Fibroblast of villous mesenchyme (primary cell): ENCODE measurements at places on chromosomes 1 and 21. TPM values are rescaled to one million over a fixed set of nuclear protein-coding genes. Genes with fewer than 3 reads are reported as not detected.
A peak's percentile ranks its signal among the peaks of the same experiment; 100 is the strongest.

DNA sequence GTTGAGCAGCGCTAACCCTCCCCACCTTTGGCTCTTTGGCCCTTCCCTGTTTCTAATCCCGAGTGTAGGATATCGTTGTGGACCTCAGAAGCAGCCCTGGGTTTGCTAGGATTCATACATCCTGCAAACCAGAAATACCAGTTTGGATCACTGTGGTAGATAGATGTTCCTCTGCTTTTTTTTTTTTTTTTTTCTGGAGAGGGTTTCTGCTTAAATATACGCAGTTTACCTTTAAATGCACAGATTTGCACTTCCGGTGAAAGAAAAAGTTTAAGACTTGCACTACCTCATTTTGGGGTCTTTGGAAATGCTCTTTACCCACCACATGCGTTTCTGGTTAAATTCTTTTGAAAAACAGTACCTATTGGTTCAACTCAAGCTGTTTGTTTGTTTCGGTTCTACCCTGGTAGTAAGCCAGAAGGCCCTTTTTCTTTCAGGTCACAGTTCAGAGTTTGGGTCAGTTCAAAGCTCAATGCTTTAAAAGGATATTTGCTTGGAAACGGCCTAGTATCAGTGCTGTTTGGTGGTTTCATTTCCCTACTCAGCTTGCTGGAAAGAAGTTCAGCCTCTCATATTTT, 908 bp downstream of the DDI2 start:
- peak; percentile 33 for DNase-seq

SAMD13 gene
- under 0.01 and 0.64 TPM in 2 replicates for total RNA-seq

- DNase-seq = no peak
These were observed 57.2 kb upstream of the LRRC8D start for GRCh38 chr1:89763649-89763986.

OR2T11 gene
- not detected in 2 replicates for total RNA-seq

DNA sequence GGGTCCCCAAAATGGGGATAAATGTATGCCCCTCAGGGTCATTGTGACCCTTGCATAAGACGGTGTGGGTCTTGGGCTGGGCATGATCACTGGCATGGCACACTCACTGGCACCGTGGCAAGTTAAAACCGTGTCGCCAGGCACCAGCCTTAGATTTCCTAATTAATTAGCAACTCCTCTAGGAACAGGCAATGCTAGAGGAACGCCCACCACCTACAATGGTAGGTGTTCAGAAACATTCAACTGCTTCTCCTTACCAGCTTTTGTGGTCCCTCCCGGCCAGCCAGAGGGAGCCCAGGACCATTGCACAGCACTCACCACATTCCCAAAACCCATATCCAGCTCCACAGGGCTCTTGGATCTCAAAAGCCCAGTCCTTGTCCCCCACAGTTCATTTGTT, 36.4 kb downstream of the EPHA2 start:
- no peak for DNase-seq

DNA sequence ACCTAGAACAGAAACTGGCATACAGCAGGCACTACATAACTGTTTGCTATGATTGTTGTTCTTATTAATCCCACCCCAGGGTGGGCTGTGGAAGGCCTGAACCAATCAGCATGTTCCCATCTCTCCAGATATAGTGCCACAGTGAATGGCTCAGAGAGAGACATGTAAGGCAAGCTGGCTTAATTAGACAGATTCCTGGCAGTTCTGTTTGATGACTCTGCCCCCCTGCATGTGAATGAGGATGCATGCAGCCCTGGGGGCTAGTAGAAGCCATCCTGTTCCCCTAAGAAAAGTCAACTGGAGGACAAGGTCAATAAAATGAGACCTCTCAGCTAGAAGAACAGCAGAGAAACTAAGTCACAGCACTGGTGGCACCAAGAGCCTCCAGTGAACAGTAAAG, 130.3 kb downstream of the GLIS1 start:
- no peak for DNase-seq

RASSF5 gene
- 0.86 and 1.6 TPM in 2 replicates for total RNA-seq

OR14K1 gene
- not detected in 2 replicates for total RNA-seq

- no peak for DNase-seq
These were observed 2.6 kb downstream of the RIMS3 start for GRCh38 chr1:40662864-40663263.

GRCh38 chr21:45982758-45983648, 1.4 kb downstream of the COL6A1 start:
- no peak for DNase-seq

- peak; percentile 60 for DNase-seq
These were observed 1.3 kb downstream of the ZBTB7B start for GRCh38 chr1:155003766-155004351.

DNA sequence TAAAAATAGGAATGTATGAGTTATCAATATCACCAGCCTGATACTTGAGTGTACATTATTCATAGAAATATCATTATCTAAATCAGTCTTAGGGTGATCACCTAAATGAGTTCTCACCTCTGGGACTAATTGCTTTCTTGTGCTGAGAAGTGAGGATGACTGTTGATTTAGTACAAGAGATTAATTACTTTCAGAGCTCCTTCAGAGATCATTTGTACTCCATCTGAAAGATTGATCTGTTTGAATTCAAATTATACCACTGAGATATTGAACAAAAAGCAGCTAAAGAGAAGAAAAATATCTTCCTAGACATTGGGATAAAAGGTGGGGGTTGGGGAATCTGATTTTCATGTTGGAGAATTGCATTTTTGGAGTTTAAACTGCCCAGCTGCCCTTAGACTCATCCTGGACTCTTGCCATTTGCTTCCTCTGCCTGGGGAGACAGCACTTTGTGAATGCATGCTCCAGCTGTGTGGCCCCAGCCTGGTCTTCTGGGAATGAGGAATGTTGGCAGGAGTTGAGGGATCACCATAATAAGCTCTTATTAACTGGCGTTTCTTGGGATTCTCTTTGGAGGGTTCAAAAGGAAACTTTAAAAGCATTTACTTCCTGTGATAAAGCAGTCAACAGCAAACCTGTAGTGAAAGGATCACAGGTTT, 19.7 kb upstream of the PGBD2 start:
- DNase-seq = peak; percentile 22

RCOR3 gene
- total RNA-seq = 32.0 and 48.6 TPM in 2 replicates

AJAP1 gene
- under 0.01 and 0.64 TPM in 2 replicates for total RNA-seq

DNA sequence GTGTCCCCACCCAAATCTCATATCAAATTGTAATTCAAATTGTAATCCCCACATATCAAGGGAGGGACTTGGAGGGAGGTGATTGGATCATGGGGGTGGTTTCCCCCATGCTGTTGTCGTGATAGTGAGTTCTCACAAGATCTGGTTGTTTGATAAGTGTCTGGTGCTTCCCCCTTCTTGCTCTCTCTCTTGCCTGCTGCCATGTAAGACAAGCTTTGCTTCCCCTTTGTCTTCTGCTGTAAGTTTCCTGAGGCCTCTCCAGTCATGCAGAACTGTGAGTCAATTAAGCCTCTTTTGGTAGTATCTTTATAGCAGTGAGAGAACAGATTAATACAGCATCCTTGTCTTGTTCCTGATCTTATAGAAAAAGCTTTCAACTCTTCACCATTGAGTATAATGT, 6.5 kb upstream of the LRRC39 start:
- DNase-seq = no peak

SLC35F3 gene
- total RNA-seq = 0.97 and 1.7 TPM in 2 replicates

- DNase-seq = no peak
These were observed 134.5 kb downstream of the URB2 start for GRCh38 chr1:229760478-229760996.

- DNase-seq = peak; percentile 27
These were observed 51.9 kb upstream of the PRRC2C start for GRCh38 chr1:171433451-171433850.

- DNase-seq = peak; percentile 76
These were observed at the start of gene KCTD3 for GRCh38 chr1:215566556-215567490. KCTD3 (plus strand) TSS chr1:215567304; CDS start chr1:215567686, 382 bp downstream.

GRCh38 chr1:49995734-49996133, 28.0 kb downstream of the AGBL4 start:
- DNase-seq = no peak

DNA sequence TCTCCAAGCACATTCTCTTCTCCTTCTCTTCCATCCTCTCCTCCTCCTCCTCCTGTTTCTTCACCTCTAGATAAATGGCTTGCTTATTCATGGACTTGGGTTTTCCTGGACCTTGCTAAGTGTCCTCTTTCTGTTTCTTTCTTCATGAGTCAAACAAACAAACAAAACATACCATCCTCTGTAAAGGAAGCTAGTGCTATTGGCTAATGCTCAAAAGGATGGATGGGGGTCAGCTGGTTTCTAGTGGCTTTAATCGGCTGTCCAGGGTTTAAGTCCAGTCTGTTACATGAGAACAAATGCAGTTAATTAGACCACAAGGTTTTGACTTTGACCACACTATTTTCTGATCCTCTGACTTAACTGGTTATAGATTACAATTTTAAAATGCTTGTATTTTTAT, 83.8 kb upstream of the TSPAN2 start:
- DNase-seq = peak; percentile 46

GRCh38 chr1:97806996-97807520, 113.8 kb downstream of the DPYD start:
- DNase-seq = peak; percentile 26

WLS gene
- 66.1 and 83.8 TPM in 2 replicates for total RNA-seq

DNA sequence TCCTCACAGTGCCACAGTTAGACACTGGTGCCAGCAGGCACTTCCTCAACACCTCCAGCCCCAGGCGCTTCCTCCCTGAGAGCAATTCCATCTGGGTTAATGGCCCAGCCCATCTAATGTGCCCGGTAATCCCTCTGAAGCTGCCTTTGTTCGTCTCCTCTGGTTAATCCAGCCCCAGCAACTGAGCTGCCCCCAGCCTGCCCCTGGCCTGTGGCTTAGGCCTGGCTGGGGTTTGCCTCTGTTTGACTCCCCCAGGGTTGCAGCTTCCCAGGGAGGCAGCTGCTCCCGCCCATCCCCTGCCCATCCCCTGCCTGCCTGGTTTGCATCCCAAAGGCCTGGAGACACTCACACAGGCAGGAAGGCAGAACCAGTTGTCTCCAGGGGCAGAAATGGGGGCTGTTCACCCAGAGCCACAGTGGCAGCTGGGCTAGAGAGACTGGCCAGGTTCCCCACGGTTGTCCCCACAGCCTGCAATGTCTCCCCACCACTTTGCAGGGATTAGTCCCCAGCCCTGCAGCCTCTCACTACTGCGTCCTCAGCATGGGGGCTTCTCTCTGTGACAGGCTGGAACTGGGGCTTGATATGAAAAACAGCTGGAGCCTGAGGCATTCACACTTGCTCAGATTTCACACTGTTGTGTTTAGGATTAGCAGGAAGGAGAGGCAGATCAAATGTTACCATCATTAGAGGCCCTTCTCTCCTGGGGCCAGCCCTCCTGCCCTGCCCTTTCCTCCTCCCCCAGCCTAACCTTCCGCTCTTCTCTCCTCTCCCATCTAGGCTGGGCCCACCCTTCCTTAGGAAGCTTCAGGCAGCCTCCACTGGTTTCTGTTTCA, 120.2 kb downstream of the TLR5 start:
- DNase-seq = no peak

- no peak for DNase-seq
These were observed 630.0 kb upstream of the ADGRL2 start for GRCh38 chr1:81170721-81171120.

ATXN7L2 gene
- 3.9 and 4.7 TPM in 2 replicates for total RNA-seq
